Stimulated activated CD4-positive, alpha-beta T cell treated with anti-CD3 and anti-CD28 coated beads, Interleukin-1b, Interleukin-23, amount 100 ng/mL, for 48 hours (primary cell): ENCODE measurements at places on chromosomes 16 and 17.

DNA sequence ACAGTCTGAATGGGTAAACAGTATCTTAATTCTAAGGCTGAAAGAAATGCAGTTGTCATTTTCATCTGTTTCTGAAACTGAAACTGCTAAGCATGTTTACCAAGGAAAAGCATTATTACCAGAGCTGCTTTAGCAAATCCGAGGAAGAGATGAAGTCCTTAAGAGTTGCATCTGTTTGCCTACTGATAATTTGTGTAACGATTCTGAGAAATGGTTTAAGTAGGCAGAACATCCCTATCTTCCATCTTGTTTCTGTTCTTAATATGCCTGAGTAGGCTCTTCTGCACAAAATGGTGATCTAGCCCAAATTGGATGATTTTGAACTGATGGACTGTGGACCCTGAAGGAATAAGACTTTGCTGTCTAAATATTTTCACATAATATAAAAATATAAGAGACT is 34.9 kb downstream of the NUP93 start:
- no peak for DNase-seq

GRCh38 chr16:55435387-55435786 is 43.6 kb upstream of the MMP2 start:
- DNase-seq: no peak

DNA sequence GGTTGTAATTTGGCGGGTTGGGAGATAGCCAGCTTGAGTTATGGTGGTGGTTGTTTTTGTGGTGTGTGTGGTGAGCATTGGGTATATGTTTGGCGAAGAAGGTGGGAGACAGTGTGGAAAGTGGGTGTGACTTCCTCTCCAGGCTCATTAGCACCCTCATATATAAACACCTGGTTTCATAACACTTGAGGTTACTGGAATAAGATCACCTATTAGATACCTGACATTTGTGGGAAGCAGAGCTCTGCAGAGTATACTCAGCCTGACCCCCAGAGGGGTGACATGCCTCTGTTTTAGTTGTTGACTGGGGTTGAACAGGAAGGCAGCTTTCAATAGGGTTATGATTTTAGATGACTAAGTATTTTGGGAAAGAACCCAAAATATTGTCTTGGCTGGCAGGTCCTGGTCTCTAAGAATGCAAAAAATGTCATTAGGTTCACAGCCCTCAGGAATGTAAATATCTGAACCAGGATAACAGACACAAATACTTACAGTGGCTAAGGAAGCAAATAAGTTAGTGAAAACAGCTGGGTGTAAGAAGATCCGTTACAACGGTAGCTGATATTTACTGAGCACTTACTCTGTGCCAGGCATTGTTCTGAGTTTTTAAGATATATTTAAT is 18.3 kb upstream of the EFCAB13 start:
- no peak for DNase-seq

DNA sequence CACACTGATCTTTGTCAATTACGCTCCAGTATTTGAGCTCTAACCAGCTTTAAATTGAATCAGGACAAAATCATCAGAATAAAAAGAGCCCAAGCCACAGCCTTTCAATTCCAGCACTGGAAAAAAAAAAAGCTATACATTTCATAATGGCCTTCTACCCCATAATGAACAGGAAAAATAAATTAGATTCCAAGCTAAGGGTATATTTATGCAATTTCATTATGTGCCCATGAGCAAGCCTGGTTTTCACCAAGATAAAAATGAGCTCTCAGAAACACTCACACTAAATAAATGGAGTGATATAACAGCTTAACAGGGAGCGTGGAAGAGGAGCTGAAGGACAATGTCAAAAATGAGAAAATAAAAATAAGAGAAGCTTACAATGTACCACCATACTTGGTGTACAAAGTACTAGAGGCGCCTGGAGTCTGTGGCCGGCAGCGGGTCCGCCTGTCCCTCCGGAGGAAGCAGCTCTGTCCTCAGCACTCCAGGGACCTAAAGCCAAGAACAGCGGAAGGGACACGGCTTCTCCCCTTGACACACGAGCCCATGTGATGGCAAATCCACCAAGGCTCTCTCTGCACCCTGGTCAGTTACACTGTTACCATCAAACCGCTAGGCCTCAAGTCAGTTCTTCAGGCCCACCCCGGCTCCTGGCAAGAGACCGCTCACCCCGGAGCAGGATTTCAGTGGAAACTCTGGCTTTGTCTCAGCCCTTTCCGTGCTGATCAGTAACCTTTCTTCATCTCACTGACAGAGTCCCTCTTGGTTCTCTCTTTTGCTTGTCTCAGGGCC is 69.6 kb downstream of the RBFOX3 start:
- no peak for DNase-seq

GRCh38 chr17:82223517-82223916 is 5.3 kb upstream of the SLC16A3 start:
- no peak for DNase-seq

DNA sequence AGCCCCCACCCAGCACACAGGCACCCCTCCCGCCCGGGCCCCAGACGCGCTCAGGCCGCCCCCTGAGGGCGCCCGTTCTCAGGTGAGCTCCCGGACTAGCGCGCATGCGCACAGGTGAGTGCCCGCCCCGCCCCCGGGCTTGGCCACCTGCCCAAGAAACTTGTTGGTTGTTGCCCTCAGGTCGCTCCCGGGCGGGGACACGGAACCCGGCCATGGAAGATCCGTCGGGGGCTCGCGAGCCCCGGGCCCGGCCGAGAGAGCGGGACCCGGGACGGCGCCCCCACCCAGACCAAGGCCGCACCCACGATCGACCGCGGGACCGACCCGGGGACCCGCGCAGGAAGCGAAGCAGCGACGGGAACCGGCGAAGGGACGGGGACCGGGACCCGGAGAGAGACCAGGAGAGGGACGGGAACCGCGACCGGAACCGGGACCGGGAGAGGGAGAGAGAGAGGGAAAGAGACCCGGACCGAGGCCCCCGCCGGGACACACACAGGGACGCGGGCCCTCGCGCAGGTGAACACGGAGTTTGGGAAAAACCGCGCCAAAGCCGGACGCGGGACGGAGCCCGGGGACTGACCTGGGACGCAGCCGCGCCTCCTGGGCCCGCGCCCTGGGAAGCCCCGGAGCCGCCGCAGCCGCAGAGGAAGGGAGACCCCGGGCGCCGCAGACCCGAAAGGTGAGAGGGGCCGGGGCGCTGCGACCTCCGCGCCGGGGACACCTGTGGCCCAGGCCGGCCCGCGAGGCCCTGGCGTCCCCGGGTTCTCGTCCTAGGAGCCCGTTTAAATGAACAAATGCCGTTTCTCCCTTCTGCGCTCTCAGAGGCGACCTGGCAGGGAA is at the start of gene MARVELD3:
Gene MARVELD3 (plus strand): TSS at position 167 of the 840 bp plus-strand sequence. CDS start 46 bp downstream, at position 213.
- DNase-seq: peak; percentile 22

- DNase-seq: no peak
Observed at GRCh38 chr17:2703181-2703580, 8.4 kb downstream of the CLUH start.

- DNase-seq: no peak
Observed at GRCh38 chr16:85390511-85391174, 222.5 kb upstream of the GSE1 start.

GRCh38 chr17:44539673-44540072 is 17.6 kb upstream of the FZD2 start:
- no peak for DNase-seq

DNA sequence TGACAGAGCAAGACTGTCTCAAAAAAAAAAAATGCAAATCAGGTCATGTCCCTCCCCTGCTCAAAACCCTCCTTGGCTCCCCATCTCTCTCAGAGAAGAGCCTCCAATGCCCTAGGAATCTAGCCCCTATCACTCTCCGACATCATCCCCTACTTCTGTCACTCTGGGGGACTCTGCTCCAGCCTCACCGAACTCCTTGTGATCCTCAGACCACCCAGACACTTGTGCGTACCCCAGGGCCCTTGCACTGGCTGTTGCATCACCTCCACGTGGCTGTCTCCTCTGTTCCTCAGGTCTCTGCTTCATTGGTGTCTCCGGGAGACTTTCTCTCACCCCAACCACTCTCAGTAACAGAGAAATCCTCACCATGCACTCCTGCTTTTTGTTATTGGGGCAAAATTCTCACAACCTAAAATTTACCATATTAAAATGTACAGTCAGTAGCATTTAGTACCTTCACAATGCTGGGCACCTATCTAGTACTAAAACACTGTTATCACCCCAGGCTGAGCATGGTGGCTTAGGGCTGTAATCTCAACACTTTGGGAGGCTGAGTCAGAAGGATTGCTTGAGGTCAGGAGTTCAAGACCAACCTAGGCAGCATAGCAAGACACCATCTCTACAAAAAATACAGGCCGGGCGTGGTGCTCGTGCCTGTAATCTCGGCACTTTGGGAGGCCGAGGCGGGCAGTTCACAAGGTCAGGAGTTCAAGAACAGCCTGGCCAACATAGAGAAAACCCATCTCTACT is 15.2 kb downstream of the PLA2G10 start:
- no peak for DNase-seq

DNA sequence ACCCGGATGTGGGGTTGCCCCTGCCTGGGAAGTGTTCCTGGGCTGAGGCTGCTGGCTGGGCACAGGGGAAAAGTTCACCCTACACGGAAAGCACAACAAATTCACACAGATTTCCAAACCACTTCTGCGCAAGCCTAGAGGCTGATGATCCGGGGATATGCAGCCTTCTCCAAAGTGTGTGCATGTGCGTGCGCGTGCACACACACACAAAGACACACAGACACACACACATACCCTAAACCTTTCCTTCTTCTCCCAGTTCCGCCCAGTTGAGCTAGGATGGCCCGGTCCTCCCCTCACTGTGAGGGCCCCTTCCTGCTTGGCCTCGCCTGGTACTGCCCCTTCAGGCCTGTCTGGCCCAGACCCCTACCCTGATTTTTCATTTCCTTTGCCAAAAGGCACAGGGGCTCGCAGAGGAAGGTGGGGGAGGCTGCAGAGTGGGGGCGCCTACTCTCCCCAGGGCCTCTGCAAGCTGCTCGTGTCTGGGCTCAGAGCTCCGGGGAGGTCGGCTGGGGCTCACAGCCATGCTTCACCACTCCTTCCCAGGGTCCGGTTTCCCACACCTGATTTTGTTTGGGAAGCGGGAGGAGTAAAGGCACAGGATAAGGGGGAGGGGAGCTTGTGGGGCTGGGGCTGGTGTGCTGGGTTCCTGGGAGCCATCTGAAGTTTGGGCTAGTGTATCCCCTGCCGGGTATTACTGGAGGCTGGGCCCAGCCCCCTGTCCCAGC is 144.7 kb downstream of the ENGASE start:
- no peak for DNase-seq

DNA sequence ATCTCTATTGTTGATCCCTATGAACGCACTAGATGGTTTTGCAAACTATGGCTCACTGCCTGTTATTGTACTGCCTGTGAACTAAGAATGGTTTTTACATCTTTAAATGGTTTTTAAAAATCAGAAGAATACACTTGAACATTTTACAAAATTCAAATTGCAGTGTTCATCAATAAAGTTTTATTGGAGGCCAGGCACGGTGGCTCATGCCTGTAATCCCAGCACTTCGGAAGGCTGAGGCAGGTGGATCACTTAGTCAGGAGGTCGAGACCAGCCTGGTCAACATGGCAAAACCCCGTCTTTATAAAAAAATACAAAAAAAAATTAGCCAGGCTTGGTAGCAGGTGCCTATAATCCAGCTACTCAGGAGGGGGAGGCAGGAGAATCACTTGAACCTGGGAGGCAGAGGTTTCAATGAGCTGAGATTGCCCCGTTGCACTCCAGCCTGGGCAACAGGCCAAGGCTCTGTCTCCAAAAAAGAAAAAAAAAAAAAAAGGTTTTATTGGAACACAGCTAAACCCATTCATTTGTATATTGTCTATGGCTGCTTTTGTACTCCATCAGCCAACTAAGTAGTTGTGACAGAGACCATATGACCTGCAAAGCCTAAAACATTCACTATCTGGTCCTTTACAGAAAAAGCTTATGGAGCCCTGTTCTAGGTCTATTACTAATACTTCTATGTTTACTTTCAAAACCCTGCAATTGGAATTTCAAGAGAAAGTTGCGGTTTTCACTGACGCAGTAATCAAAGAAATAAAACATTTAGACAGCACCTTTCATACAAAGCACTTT is 18.9 kb downstream of the IKZF3 start:
- DNase-seq: no peak

GRCh38 chr16:89764711-89765201 is 43.4 kb downstream of the ZNF276 start:
- DNase-seq: peak; percentile 48

DNA sequence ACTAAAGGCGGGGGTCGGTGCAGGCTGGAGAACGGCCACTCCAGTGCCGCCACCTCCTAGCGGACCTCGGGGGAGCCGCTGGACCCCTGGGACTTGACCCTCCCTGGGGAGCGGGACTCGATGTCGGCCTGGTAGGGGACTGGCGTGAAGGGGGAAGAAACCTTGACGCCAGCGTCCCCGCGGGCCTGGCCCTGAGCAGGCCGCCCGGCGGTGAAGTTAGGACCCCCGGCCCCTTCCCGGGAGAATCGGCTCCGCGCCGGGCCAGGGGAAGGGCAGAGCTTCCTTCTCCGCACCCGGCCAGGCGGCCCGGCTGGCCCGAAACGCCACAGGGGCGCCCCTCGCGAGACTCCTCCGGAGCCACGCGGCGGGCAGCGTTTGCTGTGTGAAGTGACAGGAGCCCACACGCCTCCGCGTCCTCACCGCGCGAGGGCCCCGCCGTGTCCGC is 389 bp downstream of the DUS1L start:
- no peak for DNase-seq

DNA sequence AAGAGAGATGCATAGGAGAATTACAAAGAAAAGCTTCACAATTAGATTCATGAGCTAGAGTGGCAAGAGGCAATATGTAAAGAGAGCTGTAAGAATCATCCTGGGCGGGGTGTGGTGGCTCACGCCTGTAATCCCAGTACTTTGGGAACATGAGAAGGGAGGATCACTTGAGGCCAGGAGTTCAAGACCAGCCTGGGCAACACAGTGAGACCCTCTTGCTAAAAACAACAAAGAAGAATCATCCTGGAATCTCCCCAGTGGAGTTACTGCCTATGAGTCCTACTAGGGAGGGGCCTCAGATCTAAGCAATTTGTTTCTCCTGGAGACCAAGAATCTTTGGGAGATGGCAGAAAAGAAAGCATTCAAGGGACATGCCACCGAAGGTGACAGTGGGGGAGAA is 119.1 kb downstream of the HIC1 start:
- DNase-seq: no peak

DNA sequence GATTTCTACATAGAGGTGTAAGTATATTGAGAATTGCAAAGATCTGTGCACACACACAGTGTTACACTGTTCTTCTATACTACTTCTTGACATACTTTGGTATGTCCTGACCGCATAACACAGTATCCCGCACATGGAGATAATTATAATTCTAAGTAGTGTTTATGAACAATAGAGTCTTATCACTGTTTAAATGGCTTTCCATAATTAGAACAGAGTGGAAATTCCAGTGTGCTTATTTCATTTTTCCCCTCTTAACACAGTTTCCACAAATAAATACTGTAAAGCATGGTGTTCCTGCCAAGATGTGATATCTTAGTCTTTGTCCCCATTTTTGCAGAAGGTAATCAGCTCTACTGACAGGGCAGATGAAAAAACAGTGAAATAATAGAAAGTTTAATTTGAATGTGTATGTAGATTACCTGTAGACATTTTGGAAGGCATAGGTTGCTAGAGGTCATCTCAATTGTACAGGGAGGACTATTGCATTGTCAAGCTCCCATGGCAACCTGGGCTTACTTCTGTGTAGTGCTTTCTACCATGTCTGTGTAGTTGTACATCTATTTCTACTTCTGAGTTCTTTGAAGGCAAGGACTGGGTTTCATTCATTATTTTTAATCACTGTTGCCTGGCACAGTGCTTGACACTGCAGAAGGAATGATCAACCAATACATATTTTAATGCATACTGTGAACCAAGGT is 10.1 kb upstream of the KRT28 start:
- DNase-seq: no peak
